Ovary (tissue), 10 donors: ENCODE measurements at places on chromosomes 2 and 18. TPM values are rescaled to one million over a fixed set of nuclear protein-coding genes. Genes with fewer than 3 reads are reported as not detected.
A peak's percentile ranks its signal among the peaks of the same experiment; 100 is the strongest.

RAB11FIP5 gene
- 19.2 TPM for polyA plus RNA-seq

GRCh38 chr2:121074293-121074932 is 210.6 kb downstream of the TFCP2L1 start:
- H3K27ac ChIP-seq, result no peak overlapping the region
- H3K27me3 ChIP-seq, result no peaks in the 10 kb centered on the region
- no peak for DNase-seq
- no peaks in the 10 kb centered on the region for H3K4me1 ChIP-seq
- no peaks in the 10 kb centered on the region for H3K36me3 ChIP-seq
- H3K4me3 ChIP-seq, result no peak overlapping the region

DNA sequence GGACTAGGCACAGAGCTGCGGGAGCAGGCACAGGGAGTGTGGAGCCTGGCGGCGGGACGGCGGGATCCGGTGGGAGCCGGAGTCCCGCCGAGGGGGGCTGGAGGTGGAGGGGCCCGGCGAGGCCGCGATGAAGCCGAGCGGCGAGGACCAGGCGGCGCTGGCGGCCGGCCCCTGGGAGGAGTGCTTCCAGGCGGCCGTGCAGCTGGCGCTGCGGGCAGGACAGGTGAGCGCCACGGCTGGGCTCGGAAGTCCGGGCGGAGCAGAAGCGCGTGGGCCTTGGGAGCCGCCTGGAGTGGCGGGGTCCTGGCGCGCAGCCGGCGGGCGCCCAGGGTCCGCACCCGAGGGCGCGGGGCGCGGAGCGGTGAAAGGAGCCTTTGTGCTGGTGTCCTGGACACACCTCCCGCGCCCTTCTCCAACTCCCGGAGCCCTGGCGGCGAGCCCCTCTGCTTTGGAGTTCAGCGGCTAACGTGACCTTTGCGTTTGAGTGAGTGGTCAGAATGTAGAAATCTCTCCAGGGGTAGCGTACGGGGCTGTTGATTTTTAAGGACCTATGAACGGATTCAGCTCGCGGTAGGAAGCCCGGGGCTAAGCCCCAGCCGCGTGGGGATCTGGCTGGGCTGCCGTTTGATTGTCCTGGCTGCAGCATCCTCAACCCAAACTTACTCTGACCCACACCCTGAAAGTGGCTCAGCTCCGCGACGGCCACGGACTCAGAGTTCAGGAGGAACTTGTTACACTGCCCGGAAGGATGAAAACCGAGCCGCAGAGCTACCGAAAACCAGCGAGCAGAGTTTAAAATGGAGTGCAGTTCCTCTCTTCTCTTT is 448 bp downstream of the IMPA2 start:
- H3K36me3 ChIP-seq, result no peaks in the 10 kb centered on the region
- peak overlapping the region; percentile 92 for H3K4me3 ChIP-seq
- DNase-seq, result peak; percentile 74
- H3K4me1 ChIP-seq, result no peaks in the 10 kb centered on the region

GRCh38 chr18:7750095-7750663 is 183.1 kb downstream of the PTPRM start:
- no peak overlapping the region for H3K27ac ChIP-seq
- H3K27me3 ChIP-seq, result no peaks in the 10 kb centered on the region
- DNase-seq, result no peak
- peaks cover 18% of the 10 kb centered on the region for H3K4me1 ChIP-seq

TMEM198 gene
- polyA plus RNA-seq, result 0.62 TPM

DNA sequence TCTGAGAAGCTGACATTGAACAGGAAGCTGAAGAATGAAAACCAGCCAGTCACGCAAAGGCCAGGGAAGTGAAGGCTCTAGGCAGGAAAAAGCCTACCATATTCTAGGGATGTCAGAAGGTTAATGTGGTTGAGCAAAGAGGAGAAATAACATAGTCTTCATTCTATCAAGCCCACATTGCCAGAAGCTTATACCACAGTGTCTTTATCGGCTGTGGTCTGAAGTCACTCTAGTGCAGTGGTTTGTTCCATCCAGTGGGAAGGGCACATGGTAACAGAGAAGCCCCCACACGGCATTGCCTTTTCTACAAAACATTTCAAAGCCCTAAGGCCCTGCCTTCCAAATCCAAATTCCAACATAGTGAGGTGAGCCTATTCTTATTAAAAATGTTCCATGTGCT is 311.3 kb downstream of the TNS1 start:
- peaks cover 6% of the 10 kb centered on the region for H3K4me1 ChIP-seq
- DNase-seq, result no peak
- no peaks in the 10 kb centered on the region for H3K27me3 ChIP-seq
- H3K4me3 ChIP-seq, result no peak overlapping the region
- H3K27ac ChIP-seq, result no peak overlapping the region

DNA sequence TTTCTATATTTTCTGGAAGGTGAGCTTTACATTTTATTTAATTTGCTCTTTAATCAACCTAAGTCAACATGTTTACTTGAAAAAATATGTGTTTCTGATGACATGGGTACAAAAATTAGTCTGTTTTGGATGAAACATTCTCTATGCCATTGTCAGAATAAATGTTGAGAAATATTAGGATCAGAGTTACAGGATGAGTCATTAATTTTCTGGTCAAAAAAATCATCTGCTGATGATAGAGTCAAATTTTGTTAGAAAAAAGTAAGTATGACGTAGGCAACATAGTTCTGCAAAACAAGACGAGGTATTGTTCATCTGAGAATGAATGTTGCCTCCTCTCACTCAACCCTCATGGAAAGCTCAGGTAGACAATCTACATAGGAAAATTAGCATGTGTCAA is 107.6 kb upstream of the CAVIN2 start:
- H3K4me1 ChIP-seq, result no peaks in the 10 kb centered on the region
- H3K27ac ChIP-seq, result no peak overlapping the region
- H3K4me3 ChIP-seq, result no peak overlapping the region

- no peaks in the 10 kb centered on the region for H3K27me3 ChIP-seq
- no peak overlapping the region for H3K27ac ChIP-seq
- no peak overlapping the region for H3K4me3 ChIP-seq
- no peaks in the 10 kb centered on the region for H3K36me3 ChIP-seq
- DNase-seq, result no peak
- H3K4me1 ChIP-seq, result no peaks in the 10 kb centered on the region
Observed at GRCh38 chr2:160076914-160077313, 14.5 kb upstream of the PLA2R1 start.

GRCh38 chr2:100692381-100692780 is 127.6 kb upstream of the NPAS2 start:
- no peaks in the 10 kb centered on the region for H3K36me3 ChIP-seq
- H3K27me3 ChIP-seq, result no peaks in the 10 kb centered on the region
- H3K27ac ChIP-seq, result no peak overlapping the region
- H3K4me3 ChIP-seq, result no peak overlapping the region
- H3K4me1 ChIP-seq, result no peaks in the 10 kb centered on the region

TUBA4B gene
- polyA plus RNA-seq, result 0.34 TPM

DNA sequence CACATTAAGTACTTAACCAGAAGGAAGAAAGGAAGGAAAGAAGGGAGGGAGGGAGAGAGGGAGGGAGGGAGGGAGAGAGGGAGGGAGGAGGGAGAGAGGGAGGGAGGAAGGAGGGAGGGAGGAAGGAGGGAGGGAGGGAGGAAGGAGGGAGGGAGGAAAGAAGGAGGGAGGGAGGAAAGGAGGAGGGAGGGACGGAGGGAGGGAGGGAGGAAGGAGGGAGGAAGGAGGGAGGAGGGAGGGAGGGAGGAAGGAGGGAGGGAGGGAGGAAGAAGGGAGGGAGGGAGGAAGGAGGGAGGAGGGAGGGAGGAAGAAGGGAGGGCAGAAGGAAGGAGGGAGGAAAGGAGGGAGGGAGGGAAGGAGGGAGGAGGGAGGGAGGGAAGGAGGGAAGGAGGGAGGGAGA is 363.3 kb downstream of the MBD2 start:
- no peaks in the 10 kb centered on the region for H3K36me3 ChIP-seq
- DNase-seq, result no peak
- no peak overlapping the region for H3K4me3 ChIP-seq
- no peak overlapping the region for H3K27ac ChIP-seq

DNA sequence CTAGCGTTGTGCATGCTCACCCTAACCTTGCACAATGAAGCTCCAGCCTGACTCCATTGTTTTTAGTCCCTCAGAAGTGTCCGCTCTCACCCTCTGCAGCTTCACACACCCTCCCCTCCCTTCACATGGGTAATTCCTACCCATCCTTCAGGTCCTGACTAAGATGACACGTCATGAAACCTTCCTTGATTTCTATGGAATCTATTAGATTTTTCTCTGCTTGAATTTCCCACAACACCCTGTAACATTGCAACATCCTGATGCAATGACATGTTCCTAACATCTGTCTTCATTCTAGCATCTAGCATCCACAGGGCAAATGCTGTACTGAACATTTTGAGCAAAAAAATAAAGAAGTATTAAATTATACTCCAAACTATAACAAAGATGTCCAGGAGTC is 77.0 kb upstream of the PID1 start:
- H3K27ac ChIP-seq, result no peak overlapping the region
- H3K4me1 ChIP-seq, result no peaks in the 10 kb centered on the region
- H3K36me3 ChIP-seq, result no peaks in the 10 kb centered on the region
- no peak overlapping the region for H3K4me3 ChIP-seq

DNA sequence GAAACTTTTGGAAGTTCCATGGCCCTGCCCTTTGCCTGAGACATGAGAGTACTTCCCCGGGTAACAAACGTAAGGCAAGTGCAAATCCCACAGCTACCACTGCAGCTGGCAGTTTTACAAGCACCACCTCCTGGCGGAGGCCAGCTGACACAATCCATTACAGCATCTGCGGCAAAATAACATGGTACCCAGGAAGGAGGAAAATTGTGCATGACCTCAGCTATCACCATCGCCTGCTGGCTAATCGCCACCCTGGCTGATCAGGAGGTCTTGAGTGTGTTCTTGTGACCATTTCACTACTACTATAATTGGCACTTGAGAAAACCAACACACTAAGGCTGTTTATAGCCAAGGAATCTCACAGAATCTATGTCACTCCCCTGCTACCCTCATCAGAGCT is 71.7 kb upstream of the SERPINE2 start:
- H3K4me1 ChIP-seq, result peaks cover 3% of the 10 kb centered on the region
- H3K36me3 ChIP-seq, result no peaks in the 10 kb centered on the region
- no peak for DNase-seq
- H3K4me3 ChIP-seq, result no peak overlapping the region
- H3K27me3 ChIP-seq, result no peaks in the 10 kb centered on the region

DNA sequence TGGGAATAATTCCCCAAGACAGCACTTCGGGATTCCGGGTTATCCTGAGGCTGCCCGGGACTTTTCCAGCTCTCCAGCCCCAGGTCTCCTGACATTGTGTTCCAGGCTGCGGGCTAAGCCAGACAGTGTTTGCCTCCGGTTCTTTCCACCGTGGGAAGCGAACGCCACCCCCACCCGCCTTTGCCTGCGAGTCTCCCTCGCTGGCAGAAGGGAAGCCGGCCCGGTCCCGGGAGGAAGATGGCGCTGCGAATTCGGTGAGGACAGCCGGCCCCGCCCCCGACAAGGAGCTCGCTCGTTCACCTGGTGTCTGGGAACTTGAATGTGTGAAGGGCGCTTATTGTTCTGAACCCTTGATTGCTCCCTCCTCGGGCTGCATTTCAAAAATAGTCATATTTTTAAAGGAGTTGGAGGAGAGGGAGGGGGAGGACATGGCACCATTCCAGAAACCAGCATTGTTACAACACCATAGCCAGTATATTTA is 2.9 kb downstream of the LRATD1 start:
- H3K4me3 ChIP-seq, result peak overlapping the region; percentile 50
- H3K27me3 ChIP-seq, result no peaks in the 10 kb centered on the region
- peak; percentile 87 for DNase-seq
- no peaks in the 10 kb centered on the region for H3K36me3 ChIP-seq
- peaks cover 5% of the 10 kb centered on the region for H3K4me1 ChIP-seq
